ENCODE measurements at places on chromosomes 1 and 21. TPM values are rescaled to one million over a fixed set of nuclear protein-coding genes. Genes with fewer than 3 reads are reported as not detected.

Gene SPRR2E
- not detected for total RNA-seq

Gene ESRRG
- total RNA-seq = 32.3 TPM

Gene DVL1
- total RNA-seq = 96.2 TPM

Gene S100A6
- total RNA-seq = 418 TPM

Gene CAMK1G
- not detected for total RNA-seq

Gene UBE4B
- 62.1 TPM for total RNA-seq

Gene RNF207
- 91.0 TPM for total RNA-seq

Gene RNF11
- total RNA-seq = 137 TPM

Gene SLC9C2
- total RNA-seq = 0.13 TPM

DNA sequence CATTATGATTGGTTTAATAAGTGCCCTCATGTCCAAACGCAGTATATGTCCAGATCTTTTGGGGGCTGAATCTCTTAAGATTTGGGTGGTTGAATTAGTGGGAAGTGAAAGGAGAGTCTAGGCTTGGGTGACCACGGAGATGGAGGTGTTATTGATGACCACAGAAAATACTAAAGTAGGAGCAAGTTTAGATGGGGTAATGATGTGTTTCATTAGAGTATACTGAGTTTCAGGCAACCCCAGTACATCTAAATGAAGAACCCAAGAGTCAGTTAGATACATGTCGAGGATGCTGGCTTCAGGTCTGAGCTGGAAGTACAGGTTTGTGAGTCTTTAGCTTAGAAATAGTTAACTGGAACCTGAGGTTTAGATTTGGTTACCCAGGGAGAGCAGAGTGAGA is 6.5 kb upstream of the ZZZ3 start:
- no peak for DNase-seq

DNA sequence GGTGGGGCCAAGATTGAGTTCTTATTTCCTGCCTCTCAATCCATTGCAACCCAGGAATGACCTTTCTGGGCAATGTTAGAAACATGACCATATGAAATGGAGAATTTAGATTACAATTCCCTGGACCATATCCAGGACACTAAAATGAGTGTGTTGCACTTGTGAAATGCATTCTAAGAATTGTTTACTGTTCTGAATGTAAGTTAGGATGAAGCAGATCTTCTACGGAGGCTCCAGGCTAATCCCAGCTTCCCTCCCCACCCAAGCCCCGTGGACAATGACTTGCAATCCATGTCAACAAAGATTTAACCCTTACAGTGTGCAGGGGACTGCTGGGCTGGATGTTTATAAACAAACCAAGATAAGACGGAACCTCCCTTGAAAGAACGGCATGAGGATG is 31.7 kb upstream of the HAO2 start:
- no peak for DNase-seq

DNA sequence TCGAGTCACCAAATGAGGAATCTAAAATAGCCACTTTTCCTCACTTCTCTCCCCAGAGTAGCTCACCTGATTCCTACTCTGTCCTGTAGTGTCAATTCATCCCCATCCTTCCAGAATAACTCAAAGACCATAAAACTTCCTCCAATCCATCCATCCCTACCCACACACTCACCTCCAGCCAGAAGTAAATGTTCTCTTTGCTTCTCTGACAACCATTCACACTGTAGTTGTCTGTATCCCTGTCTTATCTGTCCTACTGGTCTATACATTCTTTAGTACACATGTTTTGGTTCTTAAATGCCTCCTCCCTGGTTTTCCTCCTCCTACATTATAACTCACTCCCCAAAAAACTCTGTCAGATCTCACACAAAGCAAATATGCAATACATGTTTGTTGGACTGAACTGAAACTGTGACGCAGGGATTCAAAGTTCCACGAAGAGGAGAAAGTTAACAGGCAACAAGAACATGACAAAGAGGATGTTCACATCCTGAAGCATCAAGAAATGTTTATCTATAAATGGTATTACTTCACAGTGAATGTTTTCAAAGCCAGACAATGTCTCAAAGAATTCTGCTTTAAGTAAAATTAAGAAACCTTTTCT is 11.0 kb downstream of the TP53BP2 start:
- no peak for DNase-seq

DNA sequence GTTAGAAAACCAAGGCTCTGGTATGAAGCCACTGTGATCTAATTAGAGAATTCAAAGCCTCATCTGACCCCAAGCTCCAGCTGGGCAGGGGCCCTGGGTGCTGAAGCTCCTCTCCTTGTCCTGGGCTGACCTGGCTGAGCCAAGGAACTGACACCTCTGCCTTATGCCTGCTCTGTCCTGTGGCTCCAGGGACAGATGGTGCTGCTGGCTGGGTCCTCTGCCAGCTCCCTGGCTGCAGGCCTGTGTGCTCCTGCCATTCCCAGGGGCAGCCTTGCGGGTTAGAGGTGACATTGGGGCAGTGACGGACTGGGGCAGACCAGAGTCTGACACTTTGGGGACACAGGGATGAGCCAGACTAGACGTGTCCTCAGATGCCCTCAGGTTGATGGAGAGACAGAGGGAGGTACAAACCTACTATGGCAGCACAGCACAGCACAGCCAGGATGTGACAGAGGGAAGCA is 11.8 kb downstream of the ACOT11 start:
- DNase-seq = peak; percentile 88

DNA sequence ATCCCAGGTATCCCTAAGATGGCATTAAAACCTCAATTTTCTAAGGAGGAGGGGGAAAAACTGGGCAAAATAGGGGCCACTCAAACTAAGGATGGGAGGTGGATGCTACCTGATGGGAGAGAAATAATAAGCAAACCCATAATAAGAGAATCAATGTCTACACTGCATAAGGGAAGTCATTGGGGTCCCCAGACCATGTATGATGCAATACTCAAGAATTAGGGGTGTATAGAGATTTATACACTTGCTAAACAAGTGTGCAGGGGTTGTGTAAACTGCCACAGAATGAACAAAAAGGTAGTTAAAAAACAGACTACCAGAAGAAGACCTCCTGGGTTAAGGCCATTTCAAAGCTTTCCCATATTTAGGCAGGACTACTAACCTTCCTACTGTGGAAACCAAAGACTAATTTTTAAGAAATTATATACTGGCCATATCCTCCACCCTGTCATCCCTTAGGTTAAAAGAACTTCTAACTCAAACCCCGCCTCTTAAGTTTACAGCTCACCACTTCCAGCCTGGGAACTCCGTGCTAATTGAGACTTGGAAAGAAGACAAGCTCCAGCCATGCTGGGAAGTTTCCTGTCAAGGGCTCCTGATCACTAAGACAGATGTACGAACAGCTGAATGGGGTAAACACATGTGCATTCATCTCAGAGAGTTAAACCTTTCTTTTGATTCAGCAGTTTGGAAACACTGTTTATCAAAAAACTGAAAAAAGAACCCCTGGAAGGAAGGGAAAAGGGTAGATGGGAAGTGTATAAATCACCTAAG is 64.4 kb upstream of the TLR5 start:
- DNase-seq = no peak

- DNase-seq = no peak
Observed at GRCh38 chr1:107949467-107950253, 15.3 kb downstream of the VAV3 start.

GRCh38 chr1:37438037-37438868 is 36.1 kb upstream of the ZC3H12A start:
- no peak for DNase-seq

GRCh38 chr1:156936721-156937220 is 16.3 kb downstream of the LRRC71 start:
- no peak for DNase-seq

GRCh38 chr21:29487154-29487553 is 188.4 kb downstream of the BACH1 start:
- no peak for DNase-seq

- peak; percentile 27 for DNase-seq
Observed at GRCh38 chr1:47478090-47478489, 40.2 kb downstream of the FOXD2 start.

DNA sequence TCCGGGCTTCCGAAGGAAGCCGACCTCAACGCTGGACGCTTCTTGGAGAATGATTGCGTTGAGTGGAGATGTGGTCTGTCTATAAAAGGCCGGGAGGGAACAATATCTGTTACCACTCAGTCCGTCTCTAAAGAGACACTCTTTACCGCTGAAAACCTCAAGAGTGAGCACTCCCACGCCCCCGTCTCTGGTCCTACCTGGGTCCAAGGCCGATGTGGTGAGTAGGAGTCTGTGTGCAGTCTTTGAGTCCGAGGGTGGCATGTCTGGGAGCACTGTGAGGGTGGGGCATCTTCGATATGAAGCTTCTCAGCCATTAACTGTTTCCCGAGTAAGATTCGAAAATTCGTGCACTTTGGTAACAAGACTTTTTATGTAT is 576 bp downstream of the ZFP69 start:
- DNase-seq = no peak

DNA sequence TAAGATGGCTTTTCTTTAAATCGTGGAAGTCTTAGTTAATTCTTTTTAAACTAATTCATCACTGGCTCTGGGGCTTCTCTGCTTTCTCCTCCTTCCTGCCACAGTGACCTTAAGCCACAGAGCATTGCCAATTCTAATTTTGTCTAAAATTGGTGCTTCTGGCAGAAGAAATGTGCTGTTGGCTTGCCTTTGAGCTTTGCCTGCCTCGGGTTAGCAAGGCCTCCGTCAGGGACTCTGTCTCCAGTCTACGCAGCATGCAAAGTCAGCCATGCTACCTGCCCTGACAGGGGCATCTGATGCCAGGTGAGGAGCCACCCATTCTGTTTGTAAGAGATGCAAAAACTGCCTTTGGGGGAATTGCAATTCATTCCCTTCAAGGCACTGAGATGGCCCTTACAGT is 25.2 kb downstream of the CLDN14 start:
- DNase-seq = no peak

DNA sequence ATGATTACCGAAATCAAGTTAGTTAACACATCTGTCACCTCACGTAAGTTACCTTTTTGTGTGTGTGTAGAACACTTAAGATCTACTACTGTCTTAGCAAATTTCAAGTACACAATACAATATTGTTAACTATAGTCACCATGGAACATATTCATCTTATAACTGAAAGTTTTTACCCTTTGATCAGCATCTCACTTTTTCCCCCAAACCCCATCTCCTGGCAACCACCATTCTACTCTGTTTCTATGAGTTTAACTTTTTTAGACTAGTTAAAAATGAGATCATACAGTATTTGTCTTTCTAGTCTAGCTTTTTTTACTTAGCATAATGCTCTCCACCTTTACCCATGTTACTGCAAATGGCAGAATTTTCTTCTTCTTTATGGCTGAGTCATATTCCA is 124.7 kb downstream of the RABGAP1L start:
- no peak for DNase-seq

GRCh38 chr1:201020721-201021629 is 2.5 kb downstream of the KIF21B start:
- no peak for DNase-seq

DNA sequence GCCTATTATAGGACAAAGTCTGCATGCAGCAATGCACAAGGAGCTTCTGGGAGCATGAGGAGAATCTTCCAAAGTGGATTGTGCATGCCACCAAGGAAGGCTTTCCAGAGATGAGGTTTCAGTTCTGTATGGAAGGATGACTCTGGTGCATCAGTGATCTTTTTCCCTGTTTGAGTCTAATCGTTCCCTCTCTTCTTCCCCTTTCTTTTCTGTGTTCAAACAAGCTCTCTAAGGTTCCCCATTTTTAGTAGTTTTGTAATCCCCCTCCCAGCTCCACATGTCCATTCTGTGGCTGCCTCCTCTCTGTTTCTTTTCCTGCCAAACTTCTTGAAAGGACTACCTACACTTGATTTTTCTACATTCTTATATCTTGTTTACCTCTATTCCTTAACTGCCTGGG is 43.3 kb upstream of the USP25 start:
- DNase-seq = no peak

DNA sequence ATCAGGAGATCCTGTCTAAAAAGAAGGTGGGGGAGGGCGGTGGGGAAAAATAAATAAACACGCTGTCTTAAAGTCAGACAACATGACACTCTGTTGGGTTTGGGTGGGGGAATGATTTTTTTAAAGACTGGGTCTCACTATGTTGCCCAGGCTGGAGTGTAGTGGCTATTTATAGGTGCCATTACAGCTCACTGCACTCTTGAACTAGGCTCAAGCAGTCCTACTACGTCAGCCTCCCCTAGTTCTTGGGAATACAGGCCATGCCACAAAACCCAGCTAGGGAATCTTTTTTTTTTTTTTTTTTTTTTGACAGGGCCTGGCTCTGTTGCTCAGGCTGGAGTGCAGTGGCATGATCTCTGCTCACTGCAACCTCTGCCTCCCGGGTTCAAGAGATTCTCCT is 2.4 kb upstream of the SNRPE start:
- DNase-seq = no peak

DNA sequence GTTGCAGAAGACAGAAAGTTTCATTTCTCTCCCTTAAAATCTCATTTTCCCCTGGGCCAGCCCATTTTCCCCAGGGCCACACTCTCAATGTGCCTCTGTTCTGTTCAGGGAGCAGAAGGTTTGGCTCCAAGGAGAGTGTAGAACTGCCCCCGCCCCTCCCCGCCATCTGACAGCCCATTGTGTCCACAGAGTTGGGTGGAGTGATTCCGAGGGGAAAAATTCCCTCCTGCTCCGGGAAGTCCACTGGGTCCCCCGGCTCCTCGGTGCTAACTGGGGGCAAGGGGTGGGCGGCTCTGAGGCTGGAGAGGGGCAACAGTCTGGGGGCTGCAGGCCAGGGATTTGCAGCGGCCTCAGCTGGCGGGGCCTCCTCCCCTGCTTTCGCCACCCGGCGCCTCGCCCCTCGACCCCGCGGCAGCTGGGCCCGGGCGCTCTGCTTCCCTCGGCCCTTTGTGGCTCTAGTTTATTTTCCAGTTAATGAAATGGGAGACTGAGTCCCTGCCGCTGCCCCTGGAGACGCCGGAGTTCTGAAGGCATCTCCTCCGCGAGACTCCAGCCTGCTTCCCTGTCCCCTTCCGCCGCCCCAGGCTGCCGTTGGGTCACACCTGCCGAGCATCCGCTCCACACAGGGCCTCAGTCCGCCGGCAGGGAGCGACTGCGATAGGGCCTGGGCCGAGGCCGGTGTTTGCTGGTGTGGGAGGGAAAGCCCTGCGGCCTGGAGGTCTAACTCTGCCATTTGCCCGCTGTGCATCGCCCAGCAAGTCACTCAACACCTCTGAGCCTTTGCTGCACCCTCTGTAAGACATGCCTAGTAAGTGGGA is 14.7 kb upstream of the KIRREL1 start:
- DNase-seq = no peak

- no peak for DNase-seq
Observed at GRCh38 chr1:227786673-227787512, 28.6 kb upstream of the PRSS38 start.

GRCh38 chr1:96080925-96081324 is 640.7 kb upstream of the PTBP2 start:
- DNase-seq = no peak

- no peak for DNase-seq
Observed at GRCh38 chr1:18641005-18641941, 10.6 kb downstream of the PAX7 start.

Data from cardiac septum (tissue), 1 donor.